ENCODE measurements at places on chromosomes 4 and X. TPM values are rescaled to one million over a fixed set of nuclear protein-coding genes. Genes with fewer than 3 reads are reported as not detected.

Gene DGAT2L6
- total RNA-seq, result not detected

Gene MAOB
- total RNA-seq, result 0.37 TPM

Gene RADX
- 5.4 TPM for total RNA-seq

Gene TBC1D1
- total RNA-seq, result 223 TPM

Gene TRAPPC2
- 18.6 TPM for total RNA-seq

Gene PDCL2
- not detected for total RNA-seq

Gene FAM53A
- total RNA-seq, result 3.1 TPM

Gene ZNF711
- total RNA-seq, result 0.87 TPM

Gene PAK3
- 2.9 TPM for total RNA-seq

Gene ABCG2
- 2.3 TPM for total RNA-seq

Gene LIMCH1
- 1.4 TPM for total RNA-seq

Gene TRIM60
- total RNA-seq, result not detected

Gene BMPR1B
- total RNA-seq, result 1.1 TPM

Gene IGSF1
- total RNA-seq, result 0.25 TPM

Gene TMEM31
- not detected for total RNA-seq
